ENCODE measurements at places on chromosomes 4 and X. TPM values are rescaled to one million over a fixed set of nuclear protein-coding genes. Genes with fewer than 3 reads are reported as not detected.

DNA sequence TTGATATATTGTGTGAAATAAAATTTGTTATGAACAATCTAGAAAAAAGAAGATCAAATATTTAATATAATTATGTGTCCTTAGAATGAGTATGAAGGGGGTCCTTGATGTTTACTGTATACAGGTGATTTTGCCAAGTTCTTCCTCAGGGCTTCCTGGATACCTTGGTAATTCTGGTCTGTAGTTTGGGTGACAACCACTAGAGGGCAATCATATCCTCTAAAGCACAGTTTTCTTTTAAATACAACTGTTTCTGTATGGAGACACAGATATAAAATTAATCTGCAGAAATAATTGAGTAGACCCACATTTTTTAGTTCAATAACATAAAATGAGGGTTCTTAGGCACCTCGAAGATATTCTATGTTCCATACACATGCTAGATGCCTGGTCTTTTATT lies 157.7 kb downstream of the SPANXN1 start:
- no peaks in the 10 kb centered on the region for H3K36me3 ChIP-seq
- H3K27ac ChIP-seq, result no peak overlapping the region
- DNase-seq, result peak; percentile 21

Gene NPNT
- total RNA-seq, result not detected

Gene RHOXF2B
- total RNA-seq, result not detected

DNA sequence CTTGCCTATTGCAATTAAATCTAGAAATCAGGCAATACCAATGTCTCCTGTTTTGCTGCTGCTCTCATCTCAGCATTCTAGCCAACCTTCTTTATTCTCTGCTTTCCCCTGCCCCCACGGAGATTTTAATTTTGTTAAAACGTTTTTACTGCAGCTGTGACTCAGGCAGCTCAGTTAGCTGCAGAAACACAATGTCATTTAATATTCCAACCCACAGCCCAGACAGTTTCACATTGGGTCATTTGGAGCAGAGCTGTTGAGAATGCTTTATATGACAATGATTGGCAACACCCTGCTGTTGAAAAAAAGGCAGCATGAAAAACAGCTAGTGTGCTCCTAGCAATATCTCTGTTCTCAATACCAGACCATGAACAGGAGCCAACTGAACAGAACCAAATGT lies 12.6 kb upstream of the SLC10A4 start:
- no peak overlapping the region for H3K27ac ChIP-seq
- H3K4me1 ChIP-seq, result no peaks in the 10 kb centered on the region
- peaks cover 11% of the 10 kb centered on the region for H3K27me3 ChIP-seq
- H3K4me3 ChIP-seq, result no peak overlapping the region
- no peaks in the 10 kb centered on the region for H3K36me3 ChIP-seq

DNA sequence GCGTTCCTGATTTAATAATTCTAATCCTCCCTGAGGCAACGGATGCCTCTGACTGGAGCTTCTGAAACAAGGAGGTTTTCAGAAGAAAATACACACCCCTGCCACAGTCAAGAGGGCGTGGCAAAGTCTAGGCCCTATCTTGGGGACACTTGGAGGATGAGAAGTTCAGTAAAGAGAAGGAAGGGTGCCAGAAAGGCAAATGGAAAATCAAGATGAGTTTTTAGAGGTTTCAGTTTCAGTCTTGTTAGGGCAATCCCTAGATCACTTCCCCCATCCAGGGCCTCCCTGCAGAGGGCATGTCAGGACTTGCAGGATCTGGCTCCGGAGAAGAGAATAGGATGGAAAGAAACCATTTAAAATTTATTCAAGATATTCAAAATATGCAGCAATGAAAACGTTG lies 28.5 kb upstream of the FGF2 start:
- no peak for DNase-seq
- peaks cover 16% of the 10 kb centered on the region for H3K27me3 ChIP-seq
- no peaks in the 10 kb centered on the region for H3K4me1 ChIP-seq

Gene TMPRSS11B
- total RNA-seq, result not detected

DNA sequence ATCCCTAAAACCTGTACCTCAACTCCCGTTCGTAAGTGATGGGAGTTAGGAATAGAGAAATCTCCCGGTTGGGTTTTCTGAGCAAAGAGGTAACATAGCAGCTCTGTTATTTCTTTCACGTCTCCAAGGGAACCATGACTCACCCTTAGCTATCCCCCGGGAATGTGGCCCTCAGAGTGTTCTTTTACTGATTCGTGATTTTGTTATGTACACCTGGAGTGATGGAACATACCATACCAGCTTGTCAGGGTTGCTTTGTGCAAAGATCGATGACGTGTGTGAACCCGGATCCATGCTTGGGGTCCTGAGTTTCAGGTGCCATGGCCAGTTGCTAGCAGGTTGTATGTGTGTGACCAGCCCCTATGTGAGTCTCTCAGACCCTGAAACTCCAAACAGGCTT lies 52.6 kb downstream of the HPRT1 start:
- H3K4me3 ChIP-seq, result no peak overlapping the region
- no peak for DNase-seq
- no peak overlapping the region for H3K27ac ChIP-seq

GRCh38 chr4:165631912-165632311 lies 241.1 kb upstream of the TLL1 start:
- H3K4me3 ChIP-seq, result no peak overlapping the region
- no peaks in the 10 kb centered on the region for H3K4me1 ChIP-seq
- no peaks in the 10 kb centered on the region for H3K27me3 ChIP-seq
- no peak for DNase-seq
- H3K27ac ChIP-seq, result no peak overlapping the region

- H3K27ac ChIP-seq, result no peak overlapping the region
- no peak overlapping the region for H3K4me3 ChIP-seq
- H3K27me3 ChIP-seq, result no peaks in the 10 kb centered on the region
- no peak for DNase-seq
Observed at GRCh38 chr4:98345838-98346237, 84.7 kb downstream of the RAP1GDS1 start.

DNA sequence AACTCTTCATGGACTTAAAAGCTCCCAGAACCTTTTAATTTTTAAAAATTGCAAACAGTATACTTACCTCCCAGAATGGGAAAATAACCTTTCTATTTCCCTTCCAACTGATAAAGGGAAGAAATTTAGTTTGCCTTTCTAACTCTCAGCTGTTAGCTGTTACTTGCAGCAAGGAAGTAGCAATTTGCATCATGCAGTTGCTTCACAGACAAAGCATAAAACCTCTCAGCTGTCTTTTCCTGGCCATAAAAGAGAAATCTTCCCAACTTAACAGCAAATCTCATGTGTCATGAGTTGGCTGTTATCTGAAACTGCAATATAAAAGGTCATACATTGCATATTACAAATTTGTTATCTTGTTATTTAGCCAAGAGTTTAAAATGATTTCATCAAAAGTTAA lies 18.4 kb downstream of the C4orf17 start:
- peaks cover 10% of the 10 kb centered on the region for H3K27me3 ChIP-seq
- H3K4me3 ChIP-seq, result no peak overlapping the region
- no peaks in the 10 kb centered on the region for H3K36me3 ChIP-seq
- H3K4me1 ChIP-seq, result no peaks in the 10 kb centered on the region

DNA sequence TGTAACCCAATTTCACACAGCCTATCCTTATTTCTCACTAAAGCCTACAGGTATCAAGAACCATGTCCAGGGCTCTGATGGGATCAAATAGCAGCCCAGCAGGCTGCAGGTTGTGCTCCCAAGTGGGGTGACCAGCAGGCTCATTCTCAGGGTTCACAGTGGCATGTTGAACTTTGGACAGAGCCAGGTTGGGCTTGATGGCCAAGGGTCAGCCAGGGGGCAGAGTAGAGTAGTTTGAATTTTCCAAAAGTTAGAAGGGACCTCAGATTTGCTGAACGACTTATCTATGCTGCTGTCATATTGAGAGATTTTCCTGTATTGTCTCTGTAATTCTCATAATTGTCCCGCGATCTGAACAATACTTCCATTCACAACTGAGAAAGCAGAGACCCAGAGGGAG lies 310.8 kb upstream of the BOD1L1 start:
- H3K27ac ChIP-seq, result no peak overlapping the region
- H3K4me3 ChIP-seq, result no peak overlapping the region
- H3K4me1 ChIP-seq, result no peaks in the 10 kb centered on the region
- H3K36me3 ChIP-seq, result no peaks in the 10 kb centered on the region

DNA sequence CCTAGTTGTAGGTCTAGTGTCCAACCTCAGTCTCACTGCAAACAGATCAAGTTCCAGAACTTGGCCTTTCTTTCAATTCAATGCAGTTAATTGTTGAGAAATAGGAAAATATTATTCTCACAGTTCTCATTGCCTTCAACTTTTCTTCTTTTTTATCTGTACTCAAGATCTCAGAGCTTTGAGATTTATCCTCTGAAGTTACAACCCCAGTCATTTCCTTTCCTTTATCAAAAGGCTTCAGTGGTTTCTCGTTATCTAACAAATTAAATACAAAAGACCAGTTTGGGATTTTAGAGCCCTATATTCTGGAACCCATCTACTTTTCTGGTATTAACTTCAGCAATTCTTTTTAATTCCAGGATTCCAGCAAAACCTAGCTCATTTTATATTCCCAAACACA lies 130.2 kb downstream of the TMA16 start:
- no peak overlapping the region for H3K4me3 ChIP-seq
- no peaks in the 10 kb centered on the region for H3K36me3 ChIP-seq
- no peaks in the 10 kb centered on the region for H3K4me1 ChIP-seq
- no peak overlapping the region for H3K27ac ChIP-seq
- H3K27me3 ChIP-seq, result no peaks in the 10 kb centered on the region

Gene PFKFB1
- total RNA-seq, result 0.44 TPM

Gene OCRL
- 1.0 TPM for total RNA-seq

DNA sequence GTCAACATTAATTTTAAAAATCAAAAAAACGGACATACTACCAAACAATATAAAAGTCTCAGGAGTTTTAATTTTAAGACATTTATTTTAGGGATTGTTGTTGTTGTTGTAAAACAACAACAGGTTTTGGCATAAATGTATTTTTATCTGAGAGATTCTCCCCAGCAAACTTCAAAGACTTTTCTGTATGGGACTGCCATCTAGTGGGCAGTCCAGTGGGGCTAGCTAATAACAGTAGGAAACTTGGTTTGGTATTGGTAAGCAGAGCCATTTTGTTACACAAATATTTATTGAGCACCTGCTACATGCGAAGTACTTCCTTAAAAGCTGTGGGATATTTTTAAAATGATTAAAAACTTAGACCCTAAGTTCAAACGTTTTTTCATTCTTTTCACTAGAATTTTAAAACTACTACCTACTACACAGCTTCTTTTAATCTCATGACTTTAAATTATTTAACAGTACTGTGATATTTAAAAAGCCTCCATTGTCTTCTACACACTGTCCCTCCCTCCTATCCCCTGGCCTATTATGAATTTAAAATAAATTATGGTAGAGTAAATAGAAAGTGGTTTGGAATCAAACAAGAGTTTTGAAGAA lies 1028.4 kb upstream of the INTU start:
- no peak overlapping the region for H3K4me3 ChIP-seq
- H3K27ac ChIP-seq, result no peak overlapping the region
- no peak for DNase-seq
- no peaks in the 10 kb centered on the region for H3K4me1 ChIP-seq

DNA sequence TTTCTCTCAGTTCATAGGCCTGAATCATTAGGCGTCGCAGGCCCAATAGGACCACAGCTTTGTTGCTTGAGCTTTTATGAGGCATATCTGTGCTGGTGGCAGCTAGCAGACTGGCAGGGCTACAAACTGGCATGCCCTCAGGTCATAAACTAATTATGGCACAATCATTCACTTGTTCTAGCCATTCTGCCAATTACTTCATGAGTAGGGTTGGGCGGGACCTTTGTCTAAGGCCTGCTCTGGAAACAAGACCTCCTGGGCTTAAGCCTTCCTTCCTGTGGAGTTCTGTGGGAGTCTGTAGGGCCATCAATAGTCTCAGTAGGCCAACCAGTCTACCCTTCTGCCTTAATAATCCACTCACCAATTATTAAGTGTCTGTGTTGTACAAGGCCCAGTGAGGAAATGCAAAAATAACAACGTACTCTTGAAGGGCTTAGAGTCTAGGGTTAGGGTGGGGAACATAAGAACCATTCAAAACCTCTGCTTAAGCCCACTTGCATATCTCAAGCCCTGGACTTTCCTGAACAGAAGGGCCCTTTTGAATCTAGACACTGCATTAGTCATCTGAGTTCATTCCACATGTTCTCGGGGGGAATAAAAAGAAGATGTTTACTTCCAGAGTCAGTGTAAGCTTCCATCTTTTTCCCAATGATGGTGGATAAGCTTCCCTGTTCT lies 44.5 kb downstream of the SHROOM4 start:
- H3K27ac ChIP-seq, result no peak overlapping the region
- no peaks in the 10 kb centered on the region for H3K36me3 ChIP-seq

Gene EREG
- not detected for total RNA-seq

- H3K27me3 ChIP-seq, result no peaks in the 10 kb centered on the region
- H3K36me3 ChIP-seq, result no peaks in the 10 kb centered on the region
- H3K4me3 ChIP-seq, result no peak overlapping the region
- no peak for DNase-seq
- H3K27ac ChIP-seq, result no peak overlapping the region
Observed at GRCh38 chrX:69144838-69145680, 20.2 kb downstream of the PJA1 start.

- no peak overlapping the region for H3K27ac ChIP-seq
- H3K4me1 ChIP-seq, result no peaks in the 10 kb centered on the region
- no peak overlapping the region for H3K4me3 ChIP-seq
- no peaks in the 10 kb centered on the region for H3K27me3 ChIP-seq
- no peaks in the 10 kb centered on the region for H3K36me3 ChIP-seq
Observed at GRCh38 chrX:50973199-50973598, 62.7 kb downstream of the BMP15 start.

Data from activated CD8-positive, alpha-beta T cell treated with anti-CD3 and anti-CD28 coated beads, Interleukin-2, amount 10 ng/mL, durations not matched to agents 7 days and 5 days (primary cell).